ENCODE measurements at places on chromosomes 16 and 17.

DNA sequence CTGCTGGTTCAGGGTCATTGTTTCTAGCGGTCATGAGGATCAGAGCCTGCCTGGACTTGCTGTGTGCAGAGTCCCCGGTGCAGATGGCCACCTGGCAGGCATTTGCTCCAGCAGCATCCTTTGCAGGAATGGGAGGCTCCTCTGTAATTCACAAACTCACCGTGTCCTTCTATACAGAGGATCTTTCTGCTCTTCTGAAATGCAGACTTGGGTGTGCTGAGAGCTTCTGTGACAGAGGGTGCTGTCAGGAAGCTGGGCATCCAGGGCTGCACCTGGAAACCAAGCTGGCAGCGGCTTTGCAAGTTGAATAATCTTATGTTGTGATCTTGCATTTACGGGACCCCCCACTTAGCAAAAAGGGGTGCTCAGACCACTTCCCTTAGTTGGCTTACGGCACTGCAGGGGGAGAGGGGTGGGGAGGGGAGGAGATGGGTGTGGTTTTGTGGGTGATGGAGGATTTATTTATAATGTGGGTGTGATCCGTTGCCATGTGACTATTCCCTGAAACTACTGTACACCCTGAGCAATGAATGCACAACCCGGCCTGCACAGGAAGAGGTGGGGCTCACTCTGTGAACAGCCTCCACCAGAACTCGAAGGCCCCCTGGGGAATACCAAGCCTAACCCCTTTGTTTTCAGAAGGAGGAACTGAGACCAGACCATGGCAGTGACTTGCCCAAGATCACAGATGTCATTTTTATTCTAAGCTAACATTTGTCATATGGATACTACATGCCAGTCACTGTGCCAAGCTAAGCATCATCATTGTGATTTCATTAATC lies 178.3 kb downstream of the PRKCB start:
- DNase-seq = no peak

GRCh38 chr16:4728676-4729075 lies 5.4 kb downstream of the ANKS3 start:
- no peak for DNase-seq

GRCh38 chr16:11016993-11017392 lies 72.6 kb downstream of the CLEC16A start:
- no peak for DNase-seq

DNA sequence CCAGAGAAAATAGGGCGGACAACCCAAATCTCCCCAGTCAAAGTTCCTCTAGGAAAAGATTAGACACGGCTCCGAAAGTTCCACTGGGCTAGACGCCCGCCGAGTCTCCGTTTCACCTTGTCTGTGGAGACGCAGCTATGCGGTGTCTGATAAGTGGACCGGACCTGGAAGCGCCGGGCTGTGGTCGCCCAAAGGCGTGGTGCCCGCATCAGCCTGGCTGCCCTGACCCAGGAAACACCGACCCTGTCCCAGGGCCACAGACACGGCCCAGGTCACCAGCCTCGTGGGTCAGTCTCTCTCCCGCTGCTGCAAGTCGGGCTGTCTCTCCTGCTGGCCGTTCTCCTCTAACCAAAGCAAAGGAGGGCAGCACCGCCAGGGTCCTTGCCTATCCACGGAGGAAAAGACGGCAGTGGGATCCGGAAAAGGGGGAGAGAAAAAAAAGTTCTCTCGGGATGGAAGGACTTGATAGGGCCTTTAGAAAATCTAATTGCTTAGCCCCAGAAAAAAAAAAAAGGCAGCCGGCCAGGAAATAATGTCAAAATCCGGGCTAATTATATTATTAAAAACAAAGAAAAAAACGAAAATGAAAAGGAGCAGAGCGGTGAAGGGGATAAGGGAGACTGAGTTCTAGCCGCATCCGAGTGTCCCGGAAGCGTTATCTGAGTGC lies 13.9 kb upstream of the FOXF1 start:
- no peak for DNase-seq

GRCh38 chr17:68102318-68102758 lies 66.8 kb downstream of the KPNA2 start:
- DNase-seq = no peak

GRCh38 chr17:75839942-75840798 lies 4.0 kb downstream of the UNC13D start:
- DNase-seq = no peak

GRCh38 chr16:61500851-61501250 lies 535.4 kb downstream of the CDH8 start:
- DNase-seq = no peak

DNA sequence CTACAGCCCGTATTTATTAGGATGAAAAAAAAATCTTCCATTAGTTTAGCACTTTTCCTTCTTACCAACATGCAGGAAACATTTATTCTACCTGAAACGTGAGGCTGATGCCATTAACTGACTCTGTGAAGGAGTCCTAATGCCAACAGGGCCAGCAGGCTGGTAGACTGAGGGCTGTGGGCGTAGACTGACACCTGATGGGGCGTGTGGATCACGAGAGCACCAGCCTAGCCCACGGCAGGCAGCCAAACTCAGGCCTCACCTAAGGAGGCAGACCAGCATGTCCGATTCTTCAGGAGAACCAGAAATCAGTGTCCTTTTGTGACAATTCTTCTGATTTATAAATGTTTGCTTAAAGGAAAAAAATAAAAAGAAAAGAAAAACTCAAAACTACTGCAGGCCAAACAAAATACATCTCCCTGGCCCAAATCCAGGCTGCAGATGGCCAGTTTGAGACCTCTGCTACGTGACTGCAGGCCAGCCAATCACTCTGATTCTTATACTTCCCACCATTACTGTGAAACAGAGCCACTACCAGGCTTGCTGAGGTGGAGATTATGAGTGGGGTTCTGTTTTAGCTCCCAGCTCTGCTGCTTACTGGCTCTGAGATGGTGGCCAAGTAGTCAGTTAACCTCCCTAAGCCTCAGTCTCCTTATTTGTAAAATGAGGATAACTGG lies 66.5 kb downstream of the GNAO1 start:
- DNase-seq = no peak

GRCh38 chr17:61196302-61196704 lies 203.3 kb upstream of the TBX2 start:
- DNase-seq = no peak

GRCh38 chr17:9259419-9259818 lies 238.1 kb downstream of the NTN1 start:
- no peak for DNase-seq

GRCh38 chr17:48244814-48245213 lies 137.2 kb downstream of the SNX11 start:
- DNase-seq = no peak

GRCh38 chr17:40425741-40426140 lies 8.0 kb upstream of the TOP2A start:
- no peak for DNase-seq

GRCh38 chr16:49194537-49195236 lies 87.0 kb downstream of the CBLN1 start:
- no peak for DNase-seq

GRCh38 chr16:22400900-22401299 lies 26.5 kb upstream of the CDR2 start:
- DNase-seq = no peak
